ENCODE measurements at places on chromosomes 11 and 22.
A peak's percentile ranks its signal among the peaks of the same experiment; 100 is the strongest.

- DNase-seq = peak; percentile 50
Observed at GRCh38 chr22:25202290-25202921, 2.7 kb downstream of the CRYBB3 start.

DNA sequence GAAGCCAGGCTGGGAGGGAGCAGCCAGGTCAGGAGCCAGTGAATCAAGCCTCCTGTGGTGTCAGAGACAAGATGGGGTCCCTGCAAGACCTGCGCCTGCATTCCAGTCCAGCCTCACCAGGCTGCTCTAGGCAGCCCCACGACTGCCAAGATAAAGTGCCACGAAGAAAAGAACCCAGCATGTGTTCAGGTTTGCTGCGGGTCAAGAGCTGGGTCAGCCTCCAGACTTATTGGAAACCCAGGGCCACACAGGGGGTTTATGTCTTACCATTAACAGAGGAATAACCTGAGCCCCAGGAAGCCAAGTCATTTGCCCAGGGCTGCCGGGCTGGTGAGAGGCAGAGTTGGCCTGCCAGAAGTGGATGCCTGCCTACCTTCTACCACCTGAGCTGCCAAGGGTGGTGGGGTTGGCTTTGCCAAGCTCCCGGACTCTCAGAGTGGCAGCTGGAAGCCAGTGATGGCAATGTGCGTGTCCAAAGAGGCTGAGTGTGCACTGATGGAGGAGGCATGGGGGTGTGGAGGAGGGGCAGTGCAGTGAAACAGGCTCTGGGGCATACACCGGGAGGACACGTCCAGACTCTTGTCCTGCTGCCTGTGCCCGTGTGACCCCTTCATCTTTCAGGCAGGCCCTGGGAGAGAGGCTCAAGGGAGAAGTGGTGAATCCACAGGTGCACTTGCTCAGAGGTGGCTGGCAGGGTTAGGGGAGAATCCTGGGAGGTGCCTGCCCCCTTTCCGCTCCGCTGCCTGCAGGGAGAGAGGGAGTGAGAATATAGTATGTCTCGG lies 1.7 kb downstream of the RASD2 start:
- DNase-seq = no peak

GRCh38 chr22:31230155-31230870 lies 18.2 kb downstream of the LIMK2 start:
- DNase-seq = no peak

DNA sequence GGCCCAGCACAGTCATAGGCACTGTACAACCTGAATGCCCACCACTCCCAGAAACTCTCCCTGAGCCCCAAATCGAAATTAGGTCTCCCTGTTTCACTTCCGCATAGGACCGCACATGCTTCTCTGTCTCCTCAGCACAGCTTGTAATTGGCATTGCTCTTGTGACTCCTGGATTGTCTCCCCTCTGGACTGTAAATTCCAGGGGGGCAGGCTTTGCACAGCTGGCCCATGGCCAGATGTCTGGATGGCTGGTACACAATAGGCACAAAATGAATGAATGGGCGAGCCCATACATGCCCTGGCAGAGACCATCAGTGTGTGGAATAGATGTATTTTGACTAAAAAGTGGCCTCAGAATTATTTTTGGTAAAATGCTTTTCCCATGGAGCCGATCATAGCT lies 63.3 kb upstream of the PHF21B start:
- no peak for DNase-seq

DNA sequence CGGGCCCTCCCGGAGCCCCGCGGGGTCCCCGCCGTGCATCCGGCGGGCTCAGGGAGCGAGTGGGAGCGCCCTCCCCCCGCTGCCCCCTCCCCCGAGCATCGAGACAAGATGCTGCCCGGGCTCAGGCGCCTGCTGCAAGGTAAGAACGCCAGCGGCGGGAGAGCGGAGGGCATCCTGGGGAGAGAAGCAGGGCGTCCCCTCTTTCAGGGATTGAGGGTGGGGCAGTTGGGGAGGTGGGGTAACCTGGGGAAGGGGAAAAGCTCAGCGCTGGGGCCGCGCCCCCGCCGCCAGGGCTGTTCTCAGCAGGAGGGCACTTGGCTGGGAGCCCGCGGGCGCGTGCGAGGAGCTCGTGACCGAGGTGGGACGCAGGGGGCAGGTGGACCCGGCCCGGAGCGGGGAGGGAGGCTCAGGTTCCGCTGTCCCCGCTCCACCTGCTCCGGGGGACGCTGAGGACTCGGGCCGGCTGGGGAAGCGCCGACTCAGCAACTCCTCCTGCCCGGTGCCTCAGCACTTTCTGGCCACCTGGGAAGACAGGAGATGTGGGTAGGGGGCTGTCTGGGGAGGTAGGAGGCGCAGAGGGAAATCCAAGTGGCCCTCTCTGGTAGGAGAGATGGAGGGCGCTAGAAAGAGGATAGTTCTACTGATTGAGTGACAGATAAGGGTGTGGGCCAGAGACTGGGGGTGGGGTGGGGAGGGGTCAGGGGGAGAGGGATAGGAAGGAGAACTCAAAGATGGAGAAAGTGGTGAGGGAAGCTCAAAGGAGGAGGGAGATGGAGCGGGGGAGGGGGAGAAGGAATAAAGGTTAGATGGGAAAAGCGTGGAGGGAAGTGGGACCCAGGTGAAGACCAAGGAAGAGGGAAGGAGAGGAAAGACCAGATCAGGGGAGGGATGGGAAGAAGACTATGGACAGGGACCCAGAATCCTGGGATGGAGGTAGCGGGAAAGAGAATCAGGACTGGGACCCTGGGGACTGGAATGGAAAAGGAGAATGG lies 726 bp downstream of the RTN4RL2 start:
- peak; percentile 20 for DNase-seq

DNA sequence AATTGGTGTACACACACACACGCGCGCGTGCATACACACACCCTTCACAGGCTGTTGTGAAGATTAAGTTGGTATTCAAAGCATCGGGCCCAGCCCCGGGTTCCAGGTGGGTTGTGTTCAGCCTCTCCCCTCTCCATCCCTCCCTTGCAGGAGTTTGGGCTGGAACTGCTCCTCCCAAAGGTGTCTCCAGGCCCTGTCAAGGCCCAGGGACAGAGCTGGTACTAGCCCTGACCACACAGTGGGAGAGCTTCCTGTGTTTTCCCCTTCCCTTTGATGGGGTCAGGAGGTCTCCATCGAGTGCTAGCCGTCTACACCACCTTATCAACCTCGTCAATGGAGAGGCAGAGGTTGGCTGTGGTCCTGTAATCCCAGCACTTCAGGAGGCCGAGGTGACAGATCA lies 36.5 kb upstream of the CSNK1E start:
- peak; percentile 47 for DNase-seq

DNA sequence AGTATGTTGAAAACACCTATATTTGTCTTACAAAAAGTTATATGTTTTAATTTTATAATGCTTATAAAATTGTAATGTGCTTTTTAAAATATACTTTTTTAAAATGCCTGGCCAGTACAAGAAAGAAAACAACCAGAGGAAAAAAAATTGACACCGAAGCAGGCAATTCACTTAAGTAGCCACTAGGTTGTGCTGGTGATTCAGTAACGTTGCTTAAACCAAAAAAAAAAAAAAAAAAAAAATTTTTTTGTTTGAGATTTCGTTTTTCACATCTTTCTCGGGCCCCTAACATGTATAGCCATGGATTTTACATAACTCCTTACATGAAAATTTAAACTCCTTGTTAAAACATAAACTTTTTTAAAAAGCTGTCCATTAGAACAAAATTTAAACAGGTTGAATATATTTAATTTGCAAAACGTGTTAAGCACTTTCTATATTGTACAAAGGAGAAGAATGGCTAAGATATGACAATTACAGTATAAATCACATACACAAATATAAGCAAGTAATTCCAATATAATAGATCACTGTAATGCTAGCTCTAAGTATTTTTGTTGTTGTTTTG lies 9.2 kb downstream of the OR8B4 start:
- DNase-seq = no peak

DNA sequence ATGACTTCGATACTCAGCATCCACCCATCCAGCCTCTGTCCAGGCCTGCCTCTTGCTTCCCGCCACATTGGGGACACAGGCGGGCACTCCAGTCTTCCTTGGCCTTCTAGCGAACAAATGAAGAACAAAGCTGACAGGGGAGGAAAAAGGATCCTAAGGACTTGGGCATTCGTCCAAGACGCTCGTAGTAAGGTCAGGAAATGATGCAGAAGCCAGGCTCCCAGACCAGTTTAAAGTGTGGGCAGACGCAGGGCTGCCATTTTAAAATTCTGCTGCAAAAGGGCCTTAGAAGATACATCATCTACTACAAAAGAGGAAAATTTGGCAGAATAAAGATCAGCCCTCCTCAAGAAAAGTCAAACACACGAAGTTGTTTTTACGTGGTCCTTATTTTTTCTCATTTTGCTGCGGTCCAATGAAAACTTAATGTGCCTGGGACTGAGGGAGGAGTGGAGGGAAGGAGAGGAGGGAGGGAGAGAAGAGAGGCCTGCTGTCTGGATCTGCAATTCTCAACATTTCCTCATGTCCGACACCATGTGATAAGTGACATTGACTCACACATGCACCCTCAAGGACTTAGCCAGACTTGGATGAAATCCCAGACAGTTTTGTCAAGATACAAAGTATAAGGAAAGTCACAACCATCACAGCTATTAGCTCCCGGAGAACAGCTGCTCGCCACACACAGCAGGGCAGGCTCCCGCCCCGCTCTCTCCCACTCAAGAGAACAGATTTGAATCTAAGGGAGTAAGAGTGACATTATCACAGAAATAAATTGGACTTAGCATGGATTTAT lies 5.7 kb downstream of the DNAL4 start:
- no peak for DNase-seq

DNA sequence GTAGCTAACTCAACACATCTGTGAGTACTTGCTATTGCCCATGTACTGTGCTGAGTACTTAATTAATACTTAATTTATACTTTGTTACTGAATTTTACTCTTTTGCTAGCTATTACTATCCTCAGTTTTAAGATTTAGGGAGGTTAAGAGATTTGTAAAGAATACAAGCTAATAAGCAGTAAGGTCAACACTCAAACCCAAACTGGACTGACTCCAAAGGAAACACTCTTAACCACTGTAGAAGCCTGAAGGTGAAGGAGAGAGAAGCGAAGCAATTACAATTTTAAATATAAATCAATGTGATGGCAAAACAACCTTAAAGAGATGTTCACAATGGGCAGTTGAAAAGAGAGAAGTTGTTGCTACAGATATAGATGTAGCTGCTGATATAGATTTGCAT lies 204.5 kb downstream of the GUCY1A2 start:
- no peak for DNase-seq
